ENCODE measurements at places on chromosomes 3 and 15.
A peak's percentile ranks its signal among the peaks of the same experiment; 100 is the strongest.

- no peak for DNase-seq
Observed at GRCh38 chr15:42343596-42344232, 15.6 kb upstream of the CAPN3 start.

DNA sequence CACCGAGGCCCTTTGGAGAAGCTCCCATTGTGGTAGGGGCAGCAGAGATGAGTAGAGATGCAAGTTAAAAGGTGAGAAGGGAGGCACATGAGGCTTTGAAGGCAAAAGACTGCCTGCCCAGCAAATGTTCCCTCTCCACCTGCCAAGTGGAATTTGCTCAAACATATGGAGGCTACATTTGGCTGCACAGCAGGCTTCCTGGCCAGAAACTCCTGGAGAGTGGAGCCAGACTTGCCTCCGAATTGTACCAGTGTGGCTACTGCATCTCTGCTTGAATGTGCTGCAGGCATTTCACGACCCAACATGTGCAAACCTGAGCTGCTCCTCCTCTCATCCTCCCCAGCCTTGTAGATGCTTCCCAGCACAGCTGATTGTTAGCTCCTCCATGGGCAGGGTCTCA, 229.2 kb downstream of the ZNF621 start:
- DNase-seq, result no peak

GRCh38 chr3:18825665-18826064, 322.6 kb upstream of the KCNH8 start:
- DNase-seq, result no peak

GRCh38 chr3:31668242-31668641, 135.5 kb downstream of the STT3B start:
- DNase-seq, result peak; percentile 10

DNA sequence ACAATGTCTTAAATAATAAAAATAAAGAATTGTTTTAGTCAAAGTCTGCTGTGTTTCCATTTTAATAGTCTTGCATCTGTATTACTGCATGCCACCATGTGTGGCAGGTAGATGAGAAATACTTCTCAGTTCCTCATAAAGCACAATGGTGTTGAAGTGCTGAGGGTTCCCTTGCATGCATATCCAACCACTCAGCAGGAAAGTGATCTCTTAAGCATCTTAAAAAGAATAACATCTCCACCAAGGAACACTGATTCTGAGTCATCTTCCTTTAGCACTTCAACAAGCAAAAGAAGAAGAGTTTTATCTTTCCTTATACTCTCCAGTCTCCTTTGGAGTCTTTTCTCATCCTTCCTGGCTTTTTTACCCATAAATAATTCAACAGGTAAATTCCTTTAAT, 602.0 kb downstream of the TBL1XR1 start:
- DNase-seq, result no peak

DNA sequence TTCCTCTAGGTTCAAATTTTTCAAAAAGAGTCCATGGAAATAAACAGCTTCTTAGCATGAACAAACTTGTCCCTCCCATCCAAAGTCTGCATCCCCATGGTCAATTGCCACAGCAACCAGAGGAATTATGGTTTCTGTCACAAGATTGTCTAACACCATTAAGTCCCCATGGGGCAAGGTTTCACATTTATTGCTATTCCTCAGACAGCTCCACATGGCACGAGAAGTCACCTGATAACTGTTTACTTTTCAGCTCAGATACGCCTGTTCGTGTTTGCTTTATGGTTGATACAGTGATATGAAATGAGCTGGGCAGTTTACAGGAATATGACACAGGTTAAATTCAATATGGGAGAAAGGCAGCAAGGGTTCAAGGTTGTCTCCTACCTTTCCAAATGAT, 37.9 kb upstream of the MUC13 start:
- no peak for DNase-seq

DNA sequence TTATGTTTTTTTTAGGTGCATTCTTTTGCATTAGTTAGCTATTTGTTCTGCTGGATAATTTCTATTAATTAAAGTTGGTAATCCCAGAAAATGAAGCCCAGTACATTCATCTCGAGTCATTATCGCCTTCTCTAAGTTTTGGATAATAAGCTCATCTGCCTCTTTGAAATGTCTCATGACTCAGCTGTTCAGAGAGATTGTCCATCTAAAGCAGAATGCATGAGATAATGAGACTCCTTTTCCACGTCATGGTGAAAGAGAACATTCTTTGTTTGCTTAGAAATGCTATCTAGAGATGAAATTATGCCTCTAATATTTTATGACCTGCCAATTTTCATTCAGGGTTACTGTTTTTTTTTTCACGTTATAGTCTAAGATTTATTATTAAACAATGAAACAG, 374.7 kb upstream of the GOLIM4 start:
- no peak for DNase-seq

DNA sequence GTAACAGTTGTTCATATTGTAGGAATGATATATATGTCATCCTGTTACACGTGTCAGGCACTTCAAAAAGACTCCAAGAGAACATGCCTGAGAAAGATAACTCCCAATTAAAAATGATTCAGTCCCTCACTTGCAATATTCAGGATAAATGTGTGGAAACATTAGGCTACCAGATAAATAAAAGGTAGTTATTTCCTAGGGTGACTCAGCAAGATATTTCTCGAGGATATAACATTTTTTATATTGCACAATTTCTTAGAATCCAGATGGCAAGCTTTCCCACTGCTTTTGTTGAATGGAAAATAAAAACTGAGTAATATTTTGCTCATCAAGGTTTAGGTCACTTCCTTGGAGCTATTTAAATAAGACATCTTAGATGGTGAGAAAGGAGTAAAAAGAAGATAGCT, 181.4 kb downstream of the GAP43 start:
- no peak for DNase-seq

DNA sequence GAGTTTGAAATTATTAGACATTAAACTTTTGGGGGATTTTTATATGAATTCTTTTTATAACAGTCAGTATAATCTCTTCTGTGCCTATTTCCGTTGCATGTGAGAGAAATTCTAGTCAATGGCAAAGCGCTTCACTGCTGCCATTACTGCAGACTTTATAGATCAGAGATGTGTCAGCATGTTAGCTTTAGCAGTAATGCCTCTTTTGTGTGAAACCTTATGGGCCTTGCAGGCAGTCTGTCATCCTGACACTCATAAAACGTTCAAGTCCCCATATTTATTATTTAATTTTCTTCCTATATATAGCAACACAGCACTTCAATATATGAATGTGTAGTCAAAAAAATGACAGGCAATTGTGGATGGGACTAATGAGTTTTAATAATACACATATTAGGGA, 191.0 kb downstream of the NLGN1 start:
- no peak for DNase-seq

DNA sequence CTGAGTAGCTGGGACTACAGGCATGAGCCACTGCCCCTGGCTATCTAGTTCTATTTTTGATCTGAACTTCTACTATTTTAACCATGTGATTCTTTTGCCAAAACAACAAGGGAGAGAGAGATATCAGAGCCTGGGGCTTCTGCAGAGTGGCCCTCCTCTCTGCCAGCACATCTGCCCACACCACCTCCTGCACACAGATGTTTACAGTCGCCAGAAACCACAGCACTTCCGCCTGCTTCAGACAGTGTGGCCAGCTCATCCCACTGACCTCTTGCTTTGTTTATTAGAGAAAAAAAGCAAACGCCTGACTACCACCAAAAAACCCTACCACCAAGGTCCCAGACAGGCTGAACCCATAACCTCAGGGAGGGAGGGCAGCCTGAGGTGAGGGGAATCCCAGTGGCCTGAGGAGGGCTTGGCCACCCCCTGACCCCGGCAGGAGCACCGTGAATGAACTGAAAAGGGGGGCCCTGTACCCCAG, 85.9 kb upstream of the ABHD2 start:
- no peak for DNase-seq

DNA sequence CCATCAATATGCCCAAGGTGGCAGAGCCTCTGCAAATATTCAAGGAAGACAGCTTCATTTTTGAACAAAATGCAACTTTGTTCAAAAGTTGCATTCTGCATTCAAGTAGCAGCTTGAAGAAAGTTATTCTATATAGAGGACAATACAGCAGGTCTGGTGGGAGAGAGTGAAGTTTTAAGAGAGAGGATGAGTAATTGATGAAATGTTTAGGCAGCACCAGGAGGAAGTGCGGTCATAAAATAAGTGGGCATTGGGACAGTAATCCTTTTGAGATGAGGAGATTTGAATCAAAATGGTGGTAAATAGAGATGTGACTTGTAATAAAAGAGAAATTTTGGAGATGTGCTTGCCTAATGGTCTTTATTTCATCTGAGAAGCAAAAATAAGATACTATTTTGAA, 607.3 kb upstream of the ZNF385D start:
- no peak for DNase-seq

DNA sequence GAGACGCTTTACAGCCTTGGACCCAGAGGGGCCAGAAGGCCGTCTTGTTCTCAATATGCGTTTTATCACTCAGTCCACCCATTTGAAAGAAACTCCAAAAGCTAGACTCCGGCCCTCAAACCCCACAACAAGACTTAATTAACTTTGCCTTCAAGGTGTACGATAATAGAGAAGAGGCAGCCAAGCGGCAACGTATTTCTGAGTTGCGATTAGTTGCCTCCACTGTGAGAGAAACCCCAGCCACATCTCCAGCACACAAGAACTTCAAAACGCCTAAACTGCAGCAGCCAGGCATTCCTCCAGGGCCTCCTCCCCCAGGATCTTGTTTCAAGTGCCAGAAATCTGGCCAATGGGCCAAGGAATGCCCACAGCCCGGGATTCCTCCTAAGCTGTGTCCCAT, 17.4 kb upstream of the INO80 start:
- DNase-seq, result peak; percentile 26

DNA sequence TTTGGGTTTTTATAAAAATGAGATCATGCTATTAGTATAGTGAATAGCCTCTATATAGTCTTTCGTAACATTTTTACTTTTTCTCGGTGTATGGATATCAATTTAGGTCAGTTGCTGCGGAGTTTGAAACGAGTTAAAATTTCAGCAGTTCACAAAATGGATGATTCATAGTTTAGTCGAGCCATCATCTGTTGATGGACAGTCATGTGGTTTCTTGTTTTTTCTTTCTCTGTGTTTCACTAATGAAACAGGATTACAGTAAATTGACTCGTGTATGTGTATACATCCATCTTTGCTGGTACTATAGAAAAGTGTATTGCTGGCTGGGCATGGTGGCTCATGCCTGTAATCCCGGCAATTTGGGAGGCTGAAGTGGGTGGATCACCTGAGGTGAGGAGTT, 106.8 kb downstream of the IGF1R start:
- no peak for DNase-seq

GRCh38 chr3:15180042-15180611, 25.9 kb upstream of the CAPN7 start:
- no peak for DNase-seq
